T-helper 22 cell (primary cell): ENCODE measurements at places on chromosomes 6 and 20.

GRCh38 chr6:41942067-41942851 is 651 bp upstream of the CCND3 start:
- DNase-seq, result no peak

- DNase-seq, result no peak
These were observed 102.8 kb downstream of the ERMARD start for GRCh38 chr6:169854083-169854725.

DNA sequence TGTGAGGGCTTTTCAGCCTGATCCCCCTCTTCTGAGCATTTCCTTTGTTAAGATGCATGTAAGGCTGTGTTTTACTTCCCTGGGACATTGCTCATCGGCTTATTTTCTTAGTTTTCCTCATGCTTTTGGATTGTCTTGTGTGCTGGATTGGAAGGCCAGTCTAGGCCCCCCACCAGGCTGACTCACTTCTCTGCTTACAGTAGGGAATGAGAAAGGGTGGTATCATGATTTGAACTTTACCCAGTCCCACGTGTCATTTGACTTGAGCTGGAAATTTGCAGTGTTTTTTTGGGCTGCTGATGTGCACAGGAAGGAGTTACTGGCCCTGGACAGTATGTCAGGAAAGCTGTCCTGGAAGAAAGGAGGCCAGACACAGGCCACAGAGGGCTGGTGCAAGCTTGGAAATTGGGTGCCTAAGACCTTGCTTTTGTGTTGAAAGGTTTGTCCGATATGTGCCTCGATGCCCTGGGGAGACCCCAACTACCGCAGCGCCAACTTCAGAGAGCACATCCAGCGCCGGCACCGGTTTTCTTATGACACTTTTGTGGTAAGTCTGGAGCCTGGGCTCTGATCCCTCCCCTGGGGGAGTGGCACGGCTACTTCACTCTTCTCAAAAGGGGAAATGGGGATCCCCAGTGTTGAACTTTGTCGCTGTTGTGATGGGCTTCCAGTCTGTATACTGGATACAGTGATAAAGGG is 12.8 kb downstream of the RNF114 start:
- DNase-seq, result no peak

DNA sequence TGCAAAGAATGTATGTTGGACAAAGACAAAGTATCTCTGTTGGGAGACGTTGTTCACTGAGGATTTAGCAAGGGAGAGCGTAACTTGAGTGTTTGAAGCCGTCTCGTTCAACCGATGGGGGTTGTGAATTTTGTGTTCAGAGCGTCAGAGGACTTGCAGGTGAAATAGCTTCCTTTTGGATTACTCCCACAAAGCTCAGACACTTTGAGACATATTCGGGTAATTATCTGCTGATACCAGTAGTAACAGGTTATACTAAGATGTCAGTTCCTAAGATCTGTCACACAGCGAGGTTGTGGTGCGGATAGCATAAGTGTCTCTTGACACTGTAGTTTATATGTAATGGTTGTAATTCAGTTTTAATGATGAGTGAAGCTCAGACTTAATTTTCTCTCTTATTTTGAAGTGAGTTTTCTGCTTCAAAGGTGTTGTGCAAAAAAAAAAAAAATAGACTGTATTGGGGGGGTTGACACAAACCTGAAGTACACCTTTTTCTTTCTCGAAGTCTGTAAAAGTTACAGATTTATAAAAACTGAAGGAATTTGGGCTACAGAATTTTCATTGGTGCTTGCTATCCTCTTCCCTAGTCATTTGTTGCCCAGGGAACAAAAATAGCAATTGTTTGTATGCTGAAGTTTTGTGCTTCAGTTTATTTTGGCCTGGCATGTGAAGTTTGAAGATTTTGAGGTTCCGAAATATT is 1.7 kb downstream of the ASXL1 start:
- DNase-seq, result no peak

GRCh38 chr6:94955156-94955555 is 622.2 kb upstream of the MANEA start:
- DNase-seq, result no peak

DNA sequence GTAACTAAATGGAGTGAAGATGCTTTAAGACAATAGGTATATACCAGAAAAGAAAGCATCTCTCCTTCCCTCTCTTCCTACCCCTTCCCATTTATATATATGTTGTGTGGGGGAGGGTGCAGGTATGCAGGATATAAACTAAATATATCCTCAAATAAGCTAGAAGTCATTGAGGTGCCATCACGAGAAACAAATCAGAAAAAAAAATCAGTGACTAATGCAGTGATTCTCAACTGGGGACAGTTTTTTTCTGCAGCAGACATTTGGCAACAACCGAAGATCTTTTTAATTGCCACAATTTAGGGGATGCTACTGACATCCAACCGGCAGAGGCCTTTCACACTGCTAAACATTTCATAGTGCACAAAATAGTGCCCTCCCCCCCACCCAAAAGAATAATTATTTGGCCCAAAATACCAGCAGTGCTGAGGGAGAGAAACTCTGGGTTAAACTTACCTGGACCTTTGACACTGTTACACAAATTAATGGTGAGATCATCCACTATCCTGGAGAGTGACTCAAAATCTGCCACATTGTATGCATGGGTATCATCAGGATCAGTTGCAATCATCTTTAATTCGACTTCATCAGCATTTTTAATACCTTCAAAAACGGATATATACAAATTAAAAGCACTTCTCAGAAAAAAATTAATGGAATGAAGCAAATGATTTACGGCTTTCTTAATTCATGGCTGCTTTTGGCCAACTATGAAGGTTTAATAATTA is 55.0 kb downstream of the COL12A1 start:
- no peak for DNase-seq

DNA sequence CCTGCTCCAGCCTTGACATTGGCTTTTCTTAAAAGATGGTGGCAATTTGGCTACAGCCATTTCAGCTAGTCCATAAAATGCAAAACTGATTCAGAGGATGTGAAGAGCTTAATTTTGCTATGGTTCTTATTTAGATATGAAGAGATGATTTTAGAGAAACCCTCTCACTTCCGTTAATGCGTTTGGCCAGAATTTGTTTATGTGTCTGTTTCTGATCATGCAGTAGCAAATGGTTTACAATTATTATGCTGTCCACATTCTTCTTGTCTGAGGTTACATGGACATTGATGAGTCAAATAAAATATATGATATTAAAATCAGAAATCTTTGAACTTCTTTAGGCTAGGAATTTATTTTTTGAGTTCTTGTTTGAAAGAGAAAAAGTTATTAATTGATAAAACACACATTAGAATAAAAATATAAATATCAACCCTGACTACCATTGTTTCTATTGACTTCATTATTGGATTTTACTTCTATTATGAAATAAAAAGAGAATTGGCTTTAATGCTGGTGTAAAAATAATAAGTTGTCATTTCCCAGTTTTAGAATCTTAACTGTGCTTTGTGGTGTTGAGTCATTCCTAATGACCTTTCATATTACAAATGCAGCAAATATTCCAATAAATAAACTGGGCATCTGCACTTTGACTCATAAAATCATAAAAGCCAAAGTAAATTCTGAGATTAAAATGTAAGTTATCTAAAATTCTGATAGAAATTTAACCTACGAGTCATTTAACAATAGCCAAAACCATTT is 1286.0 kb upstream of the GJE1 start:
- no peak for DNase-seq

DNA sequence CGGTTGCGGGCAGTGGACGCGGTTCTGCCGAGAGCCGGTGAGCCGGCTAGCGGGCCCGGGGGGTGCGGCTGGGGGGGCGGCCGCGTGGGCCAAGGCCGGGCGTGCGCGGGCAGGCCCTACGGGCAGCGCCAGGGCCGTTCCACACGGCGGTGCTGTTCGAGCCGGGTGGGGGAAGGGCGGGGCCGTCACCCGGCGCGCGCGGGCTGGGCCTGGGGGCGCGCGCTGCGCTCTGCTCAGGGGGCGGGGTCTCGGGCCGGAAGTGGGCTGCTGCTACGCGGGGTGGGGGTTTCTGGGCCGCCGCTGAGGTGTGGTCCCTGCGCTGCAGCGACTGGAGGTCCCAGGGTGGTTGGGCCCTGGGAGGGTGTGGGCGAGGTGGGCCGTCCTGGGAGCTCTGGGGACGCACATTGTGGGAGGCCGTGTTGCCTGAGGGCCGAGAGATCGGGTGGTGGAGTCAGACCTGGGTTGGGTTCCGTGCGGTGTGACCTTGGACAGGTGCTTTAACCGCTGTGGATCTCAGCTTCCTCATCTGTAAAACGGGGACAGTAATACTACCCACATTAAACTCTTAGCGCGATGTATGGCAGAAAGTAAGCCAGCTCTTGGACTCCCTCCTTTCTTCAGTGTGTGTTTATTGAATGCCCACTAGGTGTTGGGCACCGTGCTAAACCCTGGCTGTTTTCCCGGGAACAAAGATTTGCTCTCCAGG is 391 bp downstream of the MAPRE1 start:
- peak; percentile 75 for DNase-seq

DNA sequence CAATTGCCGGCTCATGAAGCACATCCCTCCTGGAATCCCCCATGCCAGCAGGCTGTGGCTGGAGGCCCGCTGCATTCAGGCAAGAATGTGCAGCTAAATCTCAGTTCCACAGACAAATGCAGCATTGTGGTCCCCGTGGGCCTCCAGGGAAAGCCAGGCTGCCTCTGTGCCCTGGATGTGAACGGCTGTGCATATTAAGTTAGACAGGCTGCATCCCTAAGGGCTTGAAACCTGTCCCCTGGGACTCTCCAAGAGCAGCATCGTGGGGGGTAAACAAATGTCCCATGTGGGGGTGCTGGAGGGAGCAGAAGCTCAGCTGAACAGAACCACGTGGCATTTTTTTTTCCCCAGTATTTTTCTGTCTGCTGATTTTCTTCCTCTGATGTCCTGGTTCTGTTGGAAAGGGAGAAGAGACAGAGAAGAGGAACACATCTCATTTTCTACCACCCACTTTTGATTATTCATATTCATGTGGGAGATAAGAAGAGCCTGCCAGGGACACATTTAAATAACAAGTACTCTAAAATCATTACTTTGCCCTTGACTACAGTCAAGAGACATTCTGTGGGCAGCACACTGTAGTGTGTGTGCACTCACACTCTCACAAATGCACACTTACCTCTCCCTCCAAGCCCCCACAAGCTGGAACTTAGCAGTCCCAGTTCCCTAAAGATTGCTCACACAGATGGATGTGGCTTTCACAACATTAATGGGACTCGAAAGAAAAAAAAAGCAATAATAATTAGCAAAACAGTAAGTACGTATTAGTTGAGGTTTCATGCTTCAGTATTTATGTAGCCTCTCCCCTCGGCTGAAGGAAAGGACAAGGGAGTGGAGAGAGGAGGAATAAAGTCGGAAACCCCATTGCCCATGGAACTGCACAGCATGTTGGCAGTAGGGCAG is 16.9 kb downstream of the GFOD1 start:
- DNase-seq, result no peak

DNA sequence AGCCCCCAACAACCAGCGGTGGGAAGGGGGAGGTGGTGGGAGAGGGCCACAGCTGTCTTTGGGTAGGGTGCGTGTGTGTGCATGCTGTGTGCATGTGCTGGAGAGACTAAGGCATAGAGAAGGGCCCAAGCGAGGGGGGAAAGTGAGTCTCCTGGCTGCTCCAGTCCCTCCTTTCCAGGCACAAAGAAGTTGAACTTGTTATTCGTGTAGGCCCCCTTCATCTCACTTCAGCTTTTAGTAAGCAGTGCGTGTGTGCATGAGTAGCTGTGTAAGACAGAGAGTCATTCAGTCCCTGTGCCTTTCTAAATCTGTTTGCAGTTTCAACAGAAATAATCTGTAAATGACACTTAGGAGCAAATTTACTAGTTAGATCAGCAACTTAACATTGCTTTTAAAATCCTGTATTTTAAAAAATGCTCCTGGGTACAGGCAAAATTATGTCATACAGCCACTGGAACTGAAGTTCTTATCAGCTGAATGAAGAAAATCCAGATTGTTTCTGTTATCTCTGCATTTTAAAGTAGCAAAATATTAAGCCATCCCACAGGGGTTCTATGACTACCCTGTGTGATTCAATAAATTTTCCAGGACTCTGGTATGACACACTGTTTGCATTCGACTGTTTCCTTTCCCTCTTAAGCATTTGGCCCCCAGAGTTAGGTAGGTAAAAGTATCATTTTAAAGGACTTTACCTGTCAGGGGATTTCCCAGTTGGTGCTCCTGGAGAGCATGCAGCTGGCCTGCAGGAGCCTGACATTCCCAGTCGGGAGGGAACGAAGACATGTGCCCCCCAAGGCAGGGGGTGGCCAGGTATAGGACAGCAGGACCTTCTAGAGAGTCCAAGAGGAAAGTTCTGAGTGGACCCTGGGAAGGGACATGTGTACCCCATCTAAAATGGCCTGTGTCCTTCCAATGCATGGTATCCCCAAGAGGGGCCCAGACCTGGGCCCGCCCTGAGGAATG is 39.0 kb downstream of the MTRES1 start:
- no peak for DNase-seq

DNA sequence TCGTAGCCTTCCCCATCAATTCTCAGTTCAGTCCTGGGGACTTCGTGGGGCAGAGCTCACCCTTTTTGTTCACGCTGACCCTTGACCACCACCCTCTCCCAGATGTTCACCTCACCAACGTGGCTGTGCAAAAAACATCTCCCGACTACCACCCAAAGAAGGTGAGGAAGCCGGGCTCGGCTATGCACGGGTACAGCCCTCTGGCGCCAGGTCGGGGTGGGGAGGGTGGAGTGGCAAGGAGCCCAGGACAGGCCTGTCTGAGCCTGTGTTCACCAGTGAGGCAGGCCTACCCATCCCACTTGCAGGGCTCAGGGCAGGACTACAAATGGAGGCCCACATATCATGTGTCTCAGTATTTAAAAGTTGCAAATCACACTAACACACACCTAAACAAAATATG is 18.1 kb downstream of the PDRG1 start:
- no peak for DNase-seq

GRCh38 chr6:170434117-170434820 is 118.8 kb downstream of the PSMB1 start:
- DNase-seq, result no peak

GRCh38 chr6:122806291-122806690 is 17.2 kb downstream of the SMPDL3A start:
- DNase-seq, result no peak

- no peak for DNase-seq
These were observed 57.6 kb upstream of the IPCEF1 start for GRCh38 chr6:154414021-154414813.

DNA sequence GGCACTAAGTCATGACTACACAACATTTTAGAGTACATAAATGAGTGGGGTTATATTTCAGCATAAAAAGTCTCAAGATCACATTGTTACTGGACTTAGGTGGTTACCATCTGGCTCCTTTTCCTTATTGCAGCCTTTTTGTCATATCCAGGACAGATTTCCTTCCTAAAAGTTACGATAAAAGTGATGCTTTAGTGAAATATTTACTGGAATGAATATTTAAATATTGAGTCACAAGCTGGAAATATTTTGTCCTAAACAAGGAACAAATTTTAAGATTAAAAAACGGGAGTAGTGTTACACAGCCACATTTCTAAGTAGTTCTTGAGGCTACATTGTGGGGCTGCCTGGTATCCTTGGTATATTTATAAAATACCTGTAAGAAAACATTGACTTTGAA is 52.2 kb downstream of the CDC40 start:
- DNase-seq, result no peak

GRCh38 chr6:66361886-66362285 is 654.9 kb upstream of the EYS start:
- DNase-seq, result no peak
